Amniotic epithelial cell (primary cell): ENCODE measurements at places on chromosomes 3 and 15.

- DNase-seq = no peak
Observed at GRCh38 chr3:60169755-60170154, 1081.5 kb downstream of the FHIT start.

- DNase-seq = no peak
Observed at GRCh38 chr15:35911052-35911777, 365.2 kb upstream of the DPH6 start.

DNA sequence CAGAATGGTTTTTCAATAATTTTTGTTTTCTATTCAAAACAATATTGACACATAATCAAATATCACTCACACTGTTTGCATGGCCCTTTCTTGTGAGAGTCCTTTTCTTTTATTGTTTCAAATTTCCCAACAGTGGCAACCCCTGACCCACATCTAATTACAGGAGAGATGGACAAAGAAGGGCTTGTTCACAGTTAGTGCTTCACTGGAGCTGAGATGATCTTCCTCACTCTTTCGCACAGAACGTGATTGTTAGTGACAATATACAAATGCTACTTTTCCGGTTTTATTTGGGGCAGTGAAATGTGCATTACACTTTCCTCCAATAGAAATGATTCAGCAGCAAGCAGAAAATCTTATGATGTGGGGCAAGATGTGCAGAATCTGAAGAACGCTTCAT is 38.6 kb upstream of the TTC14 start:
- no peak for DNase-seq

DNA sequence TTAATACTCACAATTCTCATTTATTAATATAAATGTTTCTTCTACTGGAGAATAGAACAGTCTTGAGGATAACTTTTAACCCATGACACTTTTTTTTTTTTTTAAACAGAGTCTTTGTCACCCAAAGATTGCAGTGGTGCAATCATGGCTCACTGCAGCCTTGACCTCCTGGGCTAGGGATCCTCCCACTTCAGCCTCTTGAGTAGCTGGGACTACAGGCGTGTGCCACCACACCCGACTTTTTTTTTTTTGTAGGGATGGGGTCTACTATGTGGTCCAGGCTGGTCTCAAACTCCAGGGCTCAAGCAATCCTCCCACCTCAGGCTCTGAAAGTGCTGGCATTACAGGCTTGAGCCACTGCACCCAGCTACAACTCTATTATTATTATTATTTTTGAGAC is 34.5 kb downstream of the PIK3CB start:
- no peak for DNase-seq

- no peak for DNase-seq
Observed at GRCh38 chr15:41285285-41285684, 47.1 kb downstream of the OIP5 start.
